ENCODE measurements at places on chromosomes 11 and 22.

GRCh38 chr11:63023841-63024648 lies 8.4 kb upstream of the SLC22A8 start:
- DNase-seq: peak; percentile 69

GRCh38 chr22:20656902-20657836 lies 116.7 kb upstream of the SERPIND1 start:
- DNase-seq: no peak

DNA sequence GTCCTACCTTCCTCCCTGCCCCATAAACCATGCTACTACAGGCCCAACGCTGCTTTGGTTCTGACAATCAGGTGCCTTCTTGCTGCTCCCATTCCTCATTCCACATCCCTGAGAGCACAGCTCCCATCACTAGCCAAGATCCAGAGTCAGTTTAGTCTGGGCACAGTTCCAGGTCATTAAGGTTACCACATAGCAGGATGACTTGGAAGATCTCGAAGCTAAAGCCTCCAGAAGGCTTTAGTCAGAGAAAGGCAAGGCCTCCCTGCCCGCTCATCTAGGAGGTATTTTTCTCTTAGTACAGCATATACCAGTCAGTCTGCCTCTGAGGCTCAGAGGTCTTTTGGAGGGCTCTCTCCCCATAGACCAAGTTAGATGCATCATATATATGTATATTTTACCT lies 30.3 kb downstream of the TRIM66 start:
- no peak for DNase-seq

- no peak for DNase-seq
Measured at GRCh38 chr11:70134490-70134889, 56.4 kb downstream of the ANO1 start.

DNA sequence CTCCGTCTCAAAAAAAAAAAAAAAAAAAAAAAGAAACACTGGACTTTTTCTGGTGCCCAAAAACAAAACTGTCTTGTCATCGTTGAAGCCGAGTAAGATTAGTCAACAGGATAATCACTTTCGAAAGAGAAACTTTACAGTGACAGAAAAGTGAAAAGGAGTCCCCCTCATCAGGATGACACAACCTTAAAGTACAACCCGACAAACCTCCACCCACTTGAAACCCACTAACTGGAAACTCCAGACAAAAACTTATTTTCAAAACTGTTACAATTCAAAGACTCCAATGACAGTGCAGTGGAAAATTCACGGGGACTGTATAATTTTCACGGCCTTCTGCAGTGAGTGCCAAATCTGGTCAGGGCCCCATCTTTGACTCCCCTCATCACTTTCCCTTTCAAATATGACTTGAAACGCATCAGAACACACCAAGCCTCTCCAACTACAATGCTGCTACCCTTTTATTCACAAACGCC lies 1.3 kb downstream of the DENND5A start:
- no peak for DNase-seq

DNA sequence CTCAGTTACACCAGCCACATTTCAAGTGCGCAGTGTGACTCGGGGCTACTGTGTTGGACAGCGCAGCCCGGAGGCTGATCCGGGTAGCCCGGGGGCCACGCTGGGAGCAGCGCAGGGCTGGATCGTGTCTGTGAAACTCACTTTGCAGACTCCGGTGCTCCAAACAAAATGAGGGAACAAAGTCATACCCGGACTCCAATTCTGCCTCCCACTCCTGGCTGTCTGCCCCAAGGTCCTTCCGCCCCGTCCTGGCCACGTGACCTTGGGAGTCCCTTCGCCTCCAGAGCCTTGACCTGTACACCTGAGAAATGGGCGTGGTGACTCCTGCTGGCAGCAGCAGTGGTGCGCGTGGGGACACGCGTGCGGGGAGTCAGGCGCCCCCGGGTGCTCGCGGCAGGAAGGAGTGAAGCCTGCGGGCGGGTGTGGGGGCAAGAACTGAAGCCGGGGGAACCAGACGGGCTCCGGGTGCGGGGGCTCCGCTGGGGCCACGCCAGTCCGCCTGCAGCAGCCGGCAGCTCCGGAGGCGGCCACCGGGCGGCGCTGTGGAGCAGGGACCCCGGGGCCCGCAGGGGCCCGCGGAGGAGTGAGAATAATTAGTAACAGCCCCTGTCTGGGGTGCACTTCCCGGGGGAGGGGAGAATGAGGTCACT lies 42.4 kb downstream of the KCNJ4 start:
- DNase-seq: peak; percentile 13

DNA sequence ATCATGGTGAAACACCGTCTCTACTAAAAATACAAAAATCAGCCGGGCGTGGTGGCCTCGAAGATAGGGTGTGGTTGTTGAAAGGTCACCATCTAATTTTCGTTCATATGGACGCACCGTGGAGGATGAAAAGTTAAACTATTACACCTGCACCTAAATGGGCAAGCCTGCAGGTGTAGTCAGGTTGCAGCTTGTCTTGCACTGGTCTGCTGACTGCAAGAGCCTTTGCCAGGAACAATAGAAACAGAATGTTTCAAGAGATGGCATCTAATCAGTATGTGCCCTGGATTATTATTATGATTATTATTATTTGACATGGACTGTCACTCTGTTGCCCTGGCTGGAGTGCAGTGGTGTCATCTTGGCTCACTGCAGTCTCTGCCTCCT lies 908 bp downstream of the NADSYN1 start:
- no peak for DNase-seq

GRCh38 chr11:66835768-66836405 lies 7.4 kb upstream of the RCE1 start:
- DNase-seq: no peak

- DNase-seq: no peak
Measured at GRCh38 chr11:64444838-64445441, 86.0 kb downstream of the RPS6KA4 start.

DNA sequence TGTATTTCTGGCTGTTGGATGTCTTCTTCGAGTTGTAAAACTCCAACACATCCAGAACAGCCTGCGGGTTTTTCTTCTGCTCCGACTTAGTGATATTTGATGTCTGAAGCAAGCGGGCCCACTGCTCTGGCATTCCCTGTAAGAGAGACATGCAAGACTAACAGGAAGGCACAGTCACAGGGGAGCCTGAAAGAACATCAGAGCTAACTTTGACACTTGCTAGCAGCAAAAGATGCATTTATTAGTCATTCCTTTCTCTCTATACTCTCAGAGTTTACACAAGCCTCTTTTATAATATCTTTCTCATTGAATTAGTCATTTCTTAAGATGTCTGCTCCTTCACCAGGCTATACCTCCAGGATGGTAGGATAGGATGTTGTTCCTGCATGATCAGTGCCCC lies 77.8 kb upstream of the GDPD4 start:
- DNase-seq: no peak

DNA sequence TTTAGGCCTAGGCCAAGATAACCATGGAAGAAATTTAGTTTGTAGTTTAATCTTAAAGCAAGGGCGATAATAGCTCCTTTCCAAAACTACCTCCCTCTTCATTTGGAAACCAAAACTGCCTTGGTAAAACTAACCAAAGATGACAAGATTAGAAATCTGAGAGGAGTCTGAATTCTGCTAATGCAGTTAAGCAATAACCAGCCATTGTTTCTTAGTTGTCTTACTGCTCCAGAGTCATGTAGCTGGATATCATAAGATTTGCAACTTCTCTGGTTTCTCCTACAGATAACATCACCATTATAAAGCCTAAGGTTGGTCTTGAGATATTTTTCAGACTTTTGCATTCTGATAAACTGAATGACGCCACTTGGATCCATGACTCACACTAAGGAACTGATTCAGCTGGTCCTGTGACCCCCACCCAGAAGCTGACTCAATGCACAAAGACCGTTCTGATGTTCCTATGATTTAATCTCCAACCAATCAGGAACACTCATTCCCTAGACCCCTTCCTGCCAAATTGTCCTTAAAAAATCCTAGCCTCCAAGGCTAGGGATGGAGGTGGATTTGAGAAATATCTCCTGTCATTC lies 200.8 kb downstream of the LUZP2 start:
- no peak for DNase-seq

- no peak for DNase-seq
Measured at GRCh38 chr11:34263441-34264091, 94.2 kb downstream of the ABTB2 start.

GRCh38 chr11:65887723-65888162 lies 528 bp downstream of the FIBP start:
- no peak for DNase-seq

- no peak for DNase-seq
Measured at GRCh38 chr22:19844377-19845053, 10.2 kb downstream of the GNB1L start.

DNA sequence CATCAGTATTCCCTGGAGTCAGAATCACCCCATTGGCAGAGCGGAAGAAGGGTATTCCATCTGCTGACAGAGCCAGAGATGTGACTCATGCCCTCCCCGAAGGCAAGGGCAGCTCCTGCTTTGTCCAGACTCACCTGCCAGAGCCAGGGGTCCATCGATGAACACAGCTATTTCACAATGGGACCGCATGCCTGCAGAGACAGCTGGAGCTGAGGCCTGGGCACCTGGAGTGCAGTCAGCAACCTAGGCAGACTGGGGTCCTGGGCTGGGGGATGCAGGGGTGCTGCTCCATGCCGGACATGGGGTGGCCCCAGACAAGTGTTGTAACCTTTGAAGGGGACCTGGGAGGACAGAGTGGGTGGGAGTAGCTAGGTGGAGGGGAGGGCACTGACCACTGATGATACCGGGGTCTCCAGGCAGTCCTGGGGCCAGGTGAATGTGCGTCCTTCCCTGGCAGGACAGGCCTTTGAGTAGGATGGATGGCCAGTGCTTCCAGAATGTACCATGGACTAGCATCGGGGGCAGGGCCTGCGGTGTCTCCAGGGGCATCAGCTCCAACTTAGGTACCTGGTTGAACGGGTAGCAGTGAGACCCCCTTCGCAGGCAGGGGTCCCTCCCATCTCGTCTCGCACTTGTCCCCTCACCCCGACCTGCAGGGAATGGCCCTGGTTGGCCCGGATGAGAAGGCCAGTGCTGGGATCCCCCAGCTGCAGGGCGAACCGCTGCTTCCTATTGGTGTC lies 1.7 kb downstream of the TRPT1 start:
- no peak for DNase-seq

- no peak for DNase-seq
Measured at GRCh38 chr11:12757416-12757815, 83.2 kb downstream of the TEAD1 start.

GRCh38 chr11:124460459-124460858 lies 15.0 kb upstream of the OR8B8 start:
- no peak for DNase-seq

- no peak for DNase-seq
Measured at GRCh38 chr11:22634897-22635629, 9.4 kb upstream of the FANCF start.

DNA sequence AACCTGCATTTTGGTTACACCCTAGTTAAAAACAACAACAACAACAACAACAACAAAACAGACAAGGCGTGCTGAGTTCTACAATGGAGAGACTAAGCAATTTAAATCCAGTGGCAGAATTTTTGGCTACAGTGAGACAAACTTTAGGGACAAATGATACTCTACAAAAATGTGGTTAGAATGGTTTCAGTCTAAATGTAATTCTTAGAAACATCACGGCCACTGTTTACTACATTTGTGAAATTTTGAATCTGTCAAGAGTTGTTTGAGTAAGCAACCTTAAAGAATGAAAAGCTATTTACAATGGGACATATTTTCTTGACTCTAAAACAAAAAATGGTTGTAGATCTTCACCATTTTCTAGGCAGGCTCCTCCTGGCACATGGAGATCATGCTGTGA lies 259.4 kb downstream of the SWAP70 start:
- DNase-seq: no peak

GRCh38 chr11:64007629-64008282 lies 21.5 kb downstream of the OTUB1 start:
- no peak for DNase-seq

DNA sequence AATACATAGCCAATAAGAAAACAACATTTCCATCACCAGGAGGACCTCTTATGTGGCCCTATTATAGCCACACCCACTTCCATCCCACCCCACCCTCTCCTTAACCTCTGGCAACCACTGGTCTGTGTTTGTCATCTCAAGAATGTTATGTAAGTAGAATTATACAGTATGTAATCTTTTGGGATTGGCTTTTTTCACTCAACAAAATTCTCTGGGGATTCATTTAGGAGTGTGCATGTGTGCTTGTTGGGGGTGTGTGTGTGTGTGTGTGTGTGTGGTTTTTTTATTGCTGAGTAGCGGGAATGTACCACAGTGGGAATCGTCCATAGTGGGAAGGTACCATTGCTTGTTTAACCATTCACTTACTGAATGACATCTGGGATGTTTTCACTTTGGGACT lies 5.2 kb downstream of the KCNJ5 start:
- DNase-seq: no peak

DNA sequence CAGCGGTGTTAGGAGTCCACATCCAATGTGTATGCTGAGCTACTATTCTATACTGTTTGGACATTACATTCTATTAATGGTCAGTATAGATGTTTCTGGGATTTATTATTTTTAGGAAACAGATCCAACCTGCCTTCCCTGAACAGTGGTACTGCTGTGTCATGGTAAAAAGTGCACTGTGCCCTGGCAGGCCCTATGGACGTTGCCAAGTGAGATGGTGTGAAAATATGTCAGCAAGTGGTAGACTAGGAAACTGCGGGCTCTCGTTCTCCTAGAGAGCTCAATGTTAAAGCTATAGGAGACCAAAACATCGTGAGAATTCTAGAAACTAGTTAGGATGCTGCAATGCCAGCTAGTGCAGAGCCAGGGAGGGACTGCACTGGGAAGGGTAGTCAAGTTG lies 26.0 kb upstream of the CYP2D6 start:
- no peak for DNase-seq

DNA sequence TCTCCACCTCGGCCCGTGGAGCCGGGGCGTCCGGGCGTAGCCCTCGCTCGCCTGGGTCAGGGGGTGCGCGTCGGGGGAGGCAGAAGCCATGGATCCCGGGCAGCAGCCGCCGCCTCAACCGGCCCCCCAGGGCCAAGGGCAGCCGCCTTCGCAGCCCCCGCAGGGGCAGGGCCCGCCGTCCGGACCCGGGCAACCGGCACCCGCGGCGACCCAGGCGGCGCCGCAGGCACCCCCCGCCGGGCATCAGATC lies 439 bp downstream of the YAP1 start:
- no peak for DNase-seq

DNA sequence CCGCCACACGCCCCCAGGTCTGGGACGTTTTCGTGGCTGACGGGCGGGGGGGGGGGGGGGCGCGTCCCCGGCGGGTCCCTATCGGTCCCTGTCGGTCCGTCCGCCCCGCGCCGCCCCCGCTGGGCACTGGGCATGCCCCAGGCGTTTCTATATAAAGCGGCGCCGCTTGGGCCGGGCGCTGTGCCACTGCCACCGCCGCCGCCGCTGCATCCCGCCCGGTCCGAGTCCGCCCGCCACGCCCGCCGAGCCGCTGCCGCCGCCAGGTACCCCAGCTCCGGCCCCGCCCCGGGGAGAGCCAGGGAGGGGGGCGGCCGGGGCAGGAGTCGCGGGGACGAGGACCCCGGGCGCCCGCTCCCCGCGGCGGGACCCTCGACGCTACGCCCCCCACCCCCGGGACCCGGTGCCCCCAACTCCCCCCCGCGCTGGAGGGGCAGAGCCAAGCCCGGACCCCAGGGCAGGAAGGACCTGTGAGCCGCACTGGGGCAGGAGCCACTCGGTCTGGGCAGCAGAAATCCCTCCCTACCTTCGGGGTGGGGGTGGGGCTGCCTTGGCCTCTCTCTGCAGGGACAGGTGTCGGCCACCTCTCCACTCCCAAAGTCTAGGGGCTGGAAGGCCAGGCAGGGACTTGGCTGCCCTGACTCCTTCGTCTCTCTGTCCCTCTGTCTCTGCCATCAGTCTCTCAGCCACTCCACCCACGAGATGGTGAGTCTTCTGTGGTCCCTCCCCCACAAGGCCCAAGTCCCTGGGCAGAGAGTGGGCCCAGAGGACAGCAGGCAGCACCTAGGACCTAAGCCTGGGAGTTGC lies at the start of gene CARNS1:
Gene CARNS1, plus strand, starts transcription at position 178 of the 804 bp plus-strand sequence. Its CDS starts 522 bp downstream, at position 700.
- no peak for DNase-seq

GRCh38 chr11:124884869-124885479 lies 12.7 kb downstream of the ROBO4 start:
- DNase-seq: no peak

All from activated effector memory CD4-positive, alpha-beta T cell treated with Interleukin-2 at 50 U/mL for 16 hours (primary cell).